Hindlimb muscle (tissue), 1 donor: ENCODE measurements at places on chromosomes 4 and X. TPM values are rescaled to one million over a fixed set of nuclear protein-coding genes. Genes with fewer than 3 reads are reported as not detected.

RASSF6 gene
- polyA plus RNA-seq = 0.12 TPM

GRCh38 chr4:82551734-82552133 lies 10.1 kb downstream of the TMEM150C start:
- no peak for DNase-seq

DNA sequence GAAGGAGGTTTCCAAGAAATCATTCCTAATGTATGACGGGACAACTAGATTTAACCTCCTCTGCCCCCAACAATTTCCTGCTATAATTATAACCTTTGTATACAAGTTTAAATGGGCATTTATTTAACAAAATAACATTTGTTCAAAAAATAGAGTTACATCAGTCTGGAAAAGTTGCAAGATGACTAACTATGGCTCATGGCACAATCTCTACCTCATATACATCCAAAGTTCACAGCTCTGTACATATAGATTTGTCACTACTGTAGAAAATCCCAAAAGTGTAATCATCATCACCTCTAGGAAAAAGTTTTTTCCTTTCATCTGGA lies 3.8 kb upstream of the RPS6KA3 start:
- DNase-seq = no peak

- DNase-seq = no peak
These were observed 202.3 kb downstream of the NDST4 start for GRCh38 chr4:114911111-114911510.

DNA sequence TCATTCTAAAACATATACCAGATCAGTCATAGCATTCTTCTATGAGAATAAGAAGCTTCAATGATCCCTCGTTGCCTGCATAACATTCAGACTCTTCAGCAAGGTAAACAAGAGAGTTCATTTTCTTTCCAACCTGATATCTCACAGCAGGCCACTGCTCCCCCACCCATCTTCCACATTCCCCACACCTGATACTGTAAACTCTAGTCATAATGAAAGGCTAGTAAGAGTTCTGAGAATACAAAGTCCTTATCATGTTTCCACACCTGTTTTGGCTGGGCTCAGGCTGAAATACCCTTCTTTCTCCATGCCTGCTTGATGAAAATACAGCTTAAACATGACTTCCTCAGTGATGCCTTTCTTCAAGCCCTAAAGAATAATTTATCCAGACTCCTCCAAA lies 2.3 kb upstream of the AASDH start:
- no peak for DNase-seq

- DNase-seq = no peak
These were observed 10.4 kb upstream of the NSUN7 start for GRCh38 chr4:40739347-40739746.

DNA sequence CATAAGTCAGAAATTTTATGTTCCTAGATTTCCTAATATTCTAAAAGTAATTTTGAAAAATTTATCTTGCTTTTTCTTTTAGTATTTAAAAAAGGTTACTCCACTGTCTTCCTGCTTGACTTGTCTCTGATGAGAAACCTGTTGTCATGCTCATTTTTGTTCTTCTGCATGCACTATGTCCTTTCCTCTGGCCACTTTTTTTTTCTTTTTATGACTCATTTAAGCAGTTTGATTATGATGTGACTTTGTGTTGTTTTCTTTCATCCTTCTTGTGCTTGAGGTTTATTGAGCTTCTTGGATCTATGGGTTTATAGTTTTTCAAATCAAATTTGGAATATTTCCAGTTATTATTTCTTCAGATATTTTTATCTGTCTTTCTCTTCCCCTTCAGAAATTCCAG lies 12.0 kb upstream of the UFSP2 start:
- no peak for DNase-seq

GRCh38 chrX:52574416-52575275 lies 57.8 kb upstream of the XAGE1B start:
- peak; percentile 8 for DNase-seq

GRCh38 chr4:125316401-125316790 lies 1.6 kb downstream of the FAT4 start:
- DNase-seq = peak; percentile 56

DNA sequence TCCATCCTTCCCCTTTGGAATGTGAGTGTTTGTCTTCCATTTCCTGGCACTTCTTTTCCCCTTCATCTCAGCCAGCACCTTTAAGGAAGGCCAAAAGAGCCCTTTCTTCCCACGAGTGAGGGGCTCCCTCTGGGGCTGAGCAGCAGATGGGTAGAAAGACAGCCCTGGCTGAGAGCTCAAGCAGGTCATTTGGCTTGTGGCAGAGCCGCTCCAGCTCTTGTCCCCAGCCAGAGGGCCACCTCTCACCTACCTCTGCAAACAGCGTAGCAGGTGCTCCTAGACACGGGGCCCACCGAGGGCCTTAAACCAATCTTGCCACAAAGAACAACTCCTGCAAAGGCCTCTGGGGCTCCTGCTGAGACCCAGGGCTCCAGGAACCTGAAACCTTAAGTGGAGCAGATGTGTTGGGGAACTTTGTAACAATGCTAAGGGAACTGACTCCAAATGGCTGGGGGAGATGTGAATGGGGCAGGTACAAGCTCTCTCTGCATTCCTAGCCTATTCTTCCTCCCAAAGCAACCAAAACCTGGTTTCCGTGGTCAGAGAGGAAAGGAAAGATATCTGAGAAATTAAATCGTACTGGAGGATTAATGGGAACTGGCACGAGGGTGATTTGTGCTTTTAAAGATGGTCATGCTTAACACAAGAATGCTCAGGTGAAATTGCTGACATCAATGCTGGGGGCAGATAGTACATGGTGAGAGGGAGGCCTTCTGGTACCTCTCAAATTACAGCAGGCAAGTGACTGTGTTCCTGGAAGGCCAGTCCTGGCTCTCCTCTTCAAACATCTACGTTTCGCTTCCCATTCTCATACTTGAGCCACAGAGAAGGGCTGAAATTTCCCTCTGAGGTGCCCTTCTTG lies 27.0 kb downstream of the TFDP3 start:
- no peak for DNase-seq
